ENCODE measurements at places on chromosomes 2 and 18. TPM values are rescaled to one million over a fixed set of nuclear protein-coding genes. Genes with fewer than 3 reads are reported as not detected.

GRCh38 chr2:143623909-143624260 lies 494.7 kb downstream of the ARHGAP15 start:
- no peak for DNase-seq

Gene AGXT
- polyA plus RNA-seq: not detected

DNA sequence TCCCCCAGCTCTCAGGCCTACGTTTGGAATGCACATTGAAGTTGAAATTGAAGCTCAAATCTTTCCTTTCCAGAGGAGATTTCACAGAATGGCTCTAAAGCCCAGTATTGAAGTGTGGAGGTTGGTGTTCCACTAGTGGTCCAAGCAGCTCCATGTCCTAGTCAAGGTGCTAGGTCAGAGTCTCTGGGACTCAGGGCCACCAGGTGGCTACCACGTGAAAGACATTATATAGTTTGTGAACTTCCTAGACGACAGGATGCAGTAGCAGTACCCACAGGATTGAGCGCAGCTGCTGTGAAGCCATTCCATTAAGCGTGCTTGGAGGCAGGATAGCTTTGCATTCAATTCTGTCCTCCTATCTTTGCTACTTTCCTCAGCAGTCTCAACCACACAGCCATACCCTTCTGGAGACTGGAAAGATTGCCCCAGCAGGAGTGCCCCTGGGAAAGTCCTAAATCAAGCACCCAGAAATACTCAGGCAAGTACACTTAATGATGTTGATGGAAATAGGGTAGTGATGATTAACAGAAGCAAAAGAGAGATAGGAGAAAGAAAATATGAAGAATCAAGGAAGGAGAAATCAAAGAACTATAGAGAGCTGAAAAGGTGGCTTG lies 4.7 kb upstream of the TGFA start:
- DNase-seq: no peak

DNA sequence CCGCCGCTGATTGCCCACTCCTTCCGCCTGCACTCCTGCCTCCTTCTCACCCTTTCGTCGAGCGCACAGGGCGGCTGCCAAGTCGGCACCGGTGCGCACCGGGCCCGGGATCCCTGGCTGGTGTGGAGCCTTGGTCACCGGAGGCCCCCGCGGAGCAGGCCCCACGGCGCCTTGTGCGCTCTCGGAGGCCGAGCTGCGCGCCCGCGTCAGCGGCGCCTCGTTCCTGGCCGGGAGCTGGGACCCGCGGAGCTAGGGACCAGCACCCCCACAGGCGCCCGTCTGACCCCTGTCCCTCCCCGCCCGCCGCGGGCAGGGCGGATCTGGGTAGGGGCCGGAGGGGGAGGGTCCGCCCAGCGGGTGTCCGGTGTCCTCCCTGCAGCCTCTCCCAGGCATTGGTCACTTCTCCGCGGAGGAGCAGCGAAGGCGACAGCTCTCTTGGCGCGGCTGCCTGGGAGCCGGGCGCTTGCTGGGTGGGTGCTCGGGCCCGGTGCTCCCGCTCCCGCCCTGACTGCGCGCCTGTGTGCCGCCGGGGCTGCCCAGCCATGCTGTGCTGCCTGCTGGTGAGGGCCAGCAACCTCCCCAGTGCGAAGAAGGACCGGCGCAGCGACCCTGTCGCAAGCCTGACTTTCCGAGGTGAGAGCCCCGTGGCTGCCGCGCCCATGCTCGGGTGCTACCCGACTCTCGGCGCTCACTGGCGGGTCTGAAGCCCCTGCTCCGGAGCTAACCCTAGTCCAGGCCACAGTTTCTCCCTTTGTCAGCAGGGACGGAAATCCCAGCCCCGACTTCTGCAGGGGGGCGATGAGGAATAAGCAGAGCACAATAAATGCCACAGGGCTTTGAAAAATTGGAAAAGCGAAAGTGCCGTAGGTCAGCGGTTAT lies 13.2 kb downstream of the DYSF start:
- DNase-seq: peak; percentile 52

Gene FOXD4L1
- polyA plus RNA-seq: 0.06 TPM

- no peak for DNase-seq
Observed at GRCh38 chr2:29850794-29851193, 70.6 kb downstream of the ALK start.

DNA sequence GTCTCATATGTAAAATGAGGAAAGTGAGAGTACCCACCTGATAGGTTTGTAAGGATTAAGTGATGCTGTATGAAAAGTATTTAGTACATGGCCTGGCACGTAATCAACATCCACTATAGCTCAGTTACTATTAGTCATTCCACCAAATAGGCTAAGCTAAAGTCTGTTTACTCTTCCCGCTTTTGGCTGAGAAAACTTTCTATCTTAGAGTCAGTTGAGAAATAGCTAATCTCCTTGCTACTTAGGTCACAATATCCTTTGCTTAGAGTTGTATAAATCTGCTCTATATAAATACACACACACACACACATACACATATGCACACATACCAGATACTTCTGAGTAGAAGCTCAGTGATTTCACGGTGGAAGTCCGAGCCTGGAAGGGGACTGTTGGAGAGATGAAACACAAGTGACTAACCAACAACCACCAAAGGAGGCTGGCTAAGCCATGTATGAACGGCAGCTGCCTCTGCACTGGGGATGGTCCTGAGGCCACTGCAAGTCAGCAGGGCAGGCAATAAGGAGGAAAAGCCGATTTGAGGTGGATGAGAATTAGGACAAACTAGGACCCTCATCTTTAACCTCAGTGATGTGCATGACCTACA lies 104.6 kb upstream of the EPHA4 start:
- no peak for DNase-seq

Gene TGFBRAP1
- 22.3 TPM for polyA plus RNA-seq

- no peak for DNase-seq
Observed at GRCh38 chr18:25464227-25464626, 112.3 kb upstream of the ZNF521 start.

- no peak for DNase-seq
Observed at GRCh38 chr18:6109743-6110142, 214.4 kb upstream of the TMEM200C start.

DNA sequence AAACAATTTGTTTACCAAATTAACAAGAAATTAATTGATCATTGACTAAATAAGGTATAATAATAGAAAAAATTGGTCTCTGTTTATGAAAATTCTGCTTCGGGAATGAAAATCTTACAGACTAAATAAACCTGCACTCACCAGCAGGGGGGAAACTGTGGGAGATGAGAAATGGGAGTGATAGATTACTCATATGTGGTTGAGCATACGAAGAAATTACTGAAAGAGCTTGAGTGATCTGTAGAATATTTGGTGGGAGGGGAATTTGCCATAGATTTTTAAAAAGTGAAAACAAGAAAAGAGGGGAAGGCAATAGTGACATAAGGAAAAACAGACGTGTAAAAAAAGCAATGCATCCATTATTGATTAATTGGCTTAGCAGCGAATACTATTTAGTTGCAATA lies 2.2 kb downstream of the HMSD start:
- DNase-seq: no peak

Data from endothelial cell of umbilical vein (primary cell).